ENCODE measurements at places on chromosomes 3 and 15.

GRCh38 chr3:114824014-114824413 is 323.1 kb downstream of the ZBTB20 start:
- DNase-seq: no peak

DNA sequence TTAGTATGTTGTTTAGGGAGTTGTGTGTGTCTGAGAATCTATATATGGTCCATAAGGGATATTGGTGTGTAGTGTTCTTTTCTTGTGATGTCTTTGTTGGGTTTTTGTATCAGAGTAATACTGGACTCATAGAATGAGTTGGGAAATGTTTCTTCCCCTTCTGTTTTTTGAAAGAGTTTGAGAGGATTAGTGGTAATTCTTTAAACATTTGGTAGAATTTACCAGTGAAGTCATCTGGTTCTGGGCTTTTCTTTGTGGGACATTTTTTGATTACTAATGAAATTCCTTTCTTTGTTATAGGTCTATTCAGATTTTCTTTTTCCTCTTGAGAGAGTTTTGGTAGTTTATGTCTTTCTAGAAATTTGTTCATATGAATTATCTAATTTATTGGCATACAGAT is 16.9 kb downstream of the ACKR2 start:
- DNase-seq: no peak

- no peak for DNase-seq
Measured at GRCh38 chr3:21792176-21792575, 41.2 kb upstream of the ZNF385D start.

GRCh38 chr15:43508991-43509659 is 8.3 kb upstream of the MAP1A start:
- DNase-seq: no peak

DNA sequence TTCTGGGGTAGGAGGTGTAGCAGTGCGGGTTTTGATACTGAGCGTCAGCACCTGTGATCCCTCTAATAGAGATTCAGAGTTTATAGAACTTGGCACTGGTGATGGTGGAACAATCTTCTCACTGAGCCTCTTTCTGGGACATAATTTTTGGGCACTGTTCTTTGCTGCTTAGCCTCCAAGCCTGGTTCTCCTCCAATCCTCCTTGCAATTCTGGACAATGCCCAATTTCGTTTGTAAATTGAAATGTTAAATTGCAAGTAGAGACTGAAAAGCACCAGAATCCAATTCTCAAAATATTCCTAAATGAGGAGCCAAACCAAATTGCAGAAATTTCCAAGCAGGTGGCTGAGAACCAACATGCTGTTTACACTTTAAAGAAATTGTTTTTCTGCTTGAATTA is 149.8 kb upstream of the ABI3BP start:
- DNase-seq: no peak

- DNase-seq: peak; percentile 27
Measured at GRCh38 chr3:142563496-142563997, 15.0 kb downstream of the ATR start.

Measured in activated CD4-positive, alpha-beta T cell treated with anti-CD3 and anti-CD28 coated beads, Interleukin-2, Interleukin-4, amounts not matched to agents 100 ng/mL and 50 ng/mL, durations not matched to agents 16 hours and 8 hours (primary cell).